G401 (cell line): ENCODE measurements at places on chromosomes 7 and 10.

- DNase-seq, result peak; percentile 67
Observed at GRCh38 chr10:88343761-88344484, 239.2 kb downstream of the RNLS start.

- no peak for DNase-seq
Observed at GRCh38 chr10:88253622-88254021, 329.5 kb downstream of the RNLS start.

DNA sequence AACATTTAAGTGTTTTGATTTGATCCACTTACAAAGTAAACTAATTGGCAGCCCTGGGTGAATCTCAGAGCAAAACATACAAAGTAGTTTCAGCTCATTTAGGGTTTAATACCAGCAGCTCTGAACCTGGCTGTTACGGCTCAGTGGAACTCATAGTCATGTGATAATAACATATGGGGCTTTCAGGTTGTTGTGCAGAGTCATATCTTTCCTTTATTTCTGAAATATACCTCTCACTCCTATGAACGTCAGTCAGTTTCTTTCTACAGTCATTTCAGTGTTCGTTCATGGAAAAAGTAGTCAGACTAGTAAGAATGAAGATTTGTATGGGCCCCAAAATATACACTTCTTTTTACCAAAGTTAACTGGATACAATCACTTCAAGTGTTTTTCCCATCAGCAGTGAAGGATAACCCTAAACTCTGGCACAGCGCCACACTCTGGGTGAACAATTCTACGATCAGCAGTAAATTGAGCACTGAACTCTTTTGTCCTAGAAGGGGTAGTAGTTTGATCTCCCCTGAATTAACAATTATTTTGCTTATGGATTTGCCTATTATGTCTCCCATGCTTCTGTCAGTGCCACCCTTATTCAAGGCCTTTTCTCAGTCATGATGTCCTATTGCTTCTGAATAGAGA, 218.6 kb downstream of the THSD7A start:
- no peak for DNase-seq

GRCh38 chr10:89926736-89927135, 225.3 kb downstream of the KIF20B start:
- no peak for DNase-seq

GRCh38 chr10:87506956-87507355, 2.3 kb downstream of the MINPP1 start:
- DNase-seq, result no peak

- no peak for DNase-seq
Observed at GRCh38 chr7:34109936-34110780, 204.8 kb downstream of the BMPER start.

GRCh38 chr7:80548840-80549530, 37.1 kb upstream of the GNAT3 start:
- DNase-seq, result no peak

DNA sequence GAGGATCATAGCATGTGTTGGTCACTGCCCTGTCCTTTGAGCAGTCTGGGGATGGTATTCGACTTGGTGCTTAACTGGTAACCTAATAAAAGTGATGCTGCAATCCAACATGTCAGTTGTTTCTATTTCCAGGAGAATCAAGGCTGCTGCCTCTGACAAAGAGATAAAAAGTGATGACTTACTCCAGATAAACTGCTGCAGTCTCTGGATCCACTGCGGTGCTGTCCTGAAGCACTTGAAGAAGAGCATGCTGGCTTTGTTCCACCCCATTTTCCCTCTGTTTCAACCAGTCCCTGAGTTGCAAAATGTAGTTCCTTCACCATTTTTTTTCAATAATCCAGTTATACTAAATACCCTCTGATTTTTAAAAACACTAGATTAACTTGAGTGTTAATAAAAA, 403.5 kb upstream of the ANKRD30A start:
- no peak for DNase-seq

DNA sequence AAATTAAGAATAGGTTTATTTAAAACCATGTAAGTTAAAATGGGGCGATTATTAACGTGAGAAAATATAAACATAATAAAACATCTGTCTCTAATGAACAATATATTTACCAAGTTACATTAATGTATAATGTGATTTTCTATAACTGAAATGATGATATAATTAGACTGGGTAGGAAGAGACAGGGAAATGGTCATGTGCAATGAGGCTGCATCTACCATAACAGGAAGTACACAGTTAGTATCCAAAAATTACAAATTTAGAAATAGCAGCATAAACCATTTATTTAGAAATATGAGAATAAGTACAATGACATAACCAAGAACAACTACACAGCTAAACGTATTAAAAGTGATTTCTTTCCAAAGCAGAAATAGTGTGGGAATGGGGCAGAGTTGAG, 25.8 kb upstream of the BET1 start:
- no peak for DNase-seq

GRCh38 chr7:765383-765782, 38.3 kb upstream of the PRKAR1B start:
- DNase-seq, result no peak
